Activated CD4-positive, alpha-beta T cell treated with anti-CD3 and anti-CD28 coated beads, Interleukin-2, amount 10 ng/mL, durations not matched to agents 24 days and 14 days (primary cell): ENCODE measurements at places on chromosomes 5 and 9. TPM values are rescaled to one million over a fixed set of nuclear protein-coding genes. Genes with fewer than 3 reads are reported as not detected.

The CKMT2 gene
- not detected in 2 replicates for total RNA-seq

The PHF24 gene
- total RNA-seq, result 0.14 and 0.57 TPM in 2 replicates

The FGD3 gene
- 39.5 and 39.7 TPM in 2 replicates for total RNA-seq

The ZNF454 gene
- not detected in 2 replicates for total RNA-seq

The FOXD4L4 gene
- not detected in 2 replicates for total RNA-seq

The PCDHGA9 gene
- total RNA-seq, result 0.33 and 0.44 TPM in 2 replicates

The SLC25A2 gene
- 0.14 and 0.23 TPM in 2 replicates for total RNA-seq

The PLEKHG4B gene
- not detected in 2 replicates for total RNA-seq

The SPATA31A1 gene
- not detected in 2 replicates for total RNA-seq

The SLC6A18 gene
- total RNA-seq, result not detected in 2 replicates

- DNase-seq, result peak; percentile 96
Observed at GRCh38 chr9:95494416-95495371, 22.1 kb downstream of the PTCH1 start.

GRCh38 chr9:19757745-19758144, 31.1 kb downstream of the SLC24A2 start:
- no peak for DNase-seq

GRCh38 chr5:40413743-40414142, 266.0 kb upstream of the PTGER4 start:
- DNase-seq, result no peak

GRCh38 chr5:58944221-58944620, 361.3 kb downstream of the RAB3C start:
- no peak for DNase-seq

GRCh38 chr5:145975001-145975360, 38.6 kb downstream of the SH3RF2 start:
- DNase-seq, result no peak

DNA sequence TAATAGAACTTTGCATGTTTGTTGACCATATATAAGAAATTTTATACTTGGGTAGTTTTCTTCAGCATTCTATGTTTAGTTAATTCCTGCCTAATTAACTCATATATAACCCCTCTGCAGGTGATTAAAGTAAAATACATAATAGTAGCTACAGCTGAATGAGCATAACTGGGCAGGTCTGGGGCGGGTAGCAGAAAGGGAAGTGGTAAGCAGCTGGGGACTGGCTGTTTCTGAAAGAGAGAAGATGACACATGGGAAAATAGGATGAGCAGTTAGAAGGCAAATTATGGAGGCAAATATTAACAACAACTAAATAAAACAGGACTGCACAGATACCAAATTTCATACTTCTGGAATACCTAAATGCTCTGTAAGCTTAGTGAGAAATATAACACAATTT, 128.1 kb downstream of the CPLANE1 start:
- DNase-seq, result no peak

- no peak for DNase-seq
Observed at GRCh38 chr9:32565967-32566366, 7.0 kb downstream of the NDUFB6 start.

- no peak for DNase-seq
Observed at GRCh38 chr9:84404095-84404686, 63.6 kb upstream of the SLC28A3 start.

GRCh38 chr5:177980743-177981151, 15.3 kb downstream of the PROP1 start:
- no peak for DNase-seq

DNA sequence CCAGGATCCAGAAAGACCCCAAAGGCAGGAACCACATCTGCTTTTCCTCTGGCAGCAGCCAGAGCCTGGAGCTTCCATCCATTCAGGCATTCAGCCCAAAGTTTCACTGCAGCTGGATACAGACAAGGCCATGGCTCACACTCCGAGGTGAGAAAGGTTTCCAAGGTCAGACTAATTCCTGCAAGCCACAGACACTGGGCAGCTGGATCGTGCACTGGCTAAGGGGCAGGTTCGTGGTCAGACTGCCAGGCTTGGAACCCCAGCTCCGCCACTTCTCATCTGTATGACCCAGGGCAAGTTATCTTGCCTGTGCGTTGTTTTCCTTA, 36.9 kb downstream of the SPOCK1 start:
- DNase-seq, result no peak

DNA sequence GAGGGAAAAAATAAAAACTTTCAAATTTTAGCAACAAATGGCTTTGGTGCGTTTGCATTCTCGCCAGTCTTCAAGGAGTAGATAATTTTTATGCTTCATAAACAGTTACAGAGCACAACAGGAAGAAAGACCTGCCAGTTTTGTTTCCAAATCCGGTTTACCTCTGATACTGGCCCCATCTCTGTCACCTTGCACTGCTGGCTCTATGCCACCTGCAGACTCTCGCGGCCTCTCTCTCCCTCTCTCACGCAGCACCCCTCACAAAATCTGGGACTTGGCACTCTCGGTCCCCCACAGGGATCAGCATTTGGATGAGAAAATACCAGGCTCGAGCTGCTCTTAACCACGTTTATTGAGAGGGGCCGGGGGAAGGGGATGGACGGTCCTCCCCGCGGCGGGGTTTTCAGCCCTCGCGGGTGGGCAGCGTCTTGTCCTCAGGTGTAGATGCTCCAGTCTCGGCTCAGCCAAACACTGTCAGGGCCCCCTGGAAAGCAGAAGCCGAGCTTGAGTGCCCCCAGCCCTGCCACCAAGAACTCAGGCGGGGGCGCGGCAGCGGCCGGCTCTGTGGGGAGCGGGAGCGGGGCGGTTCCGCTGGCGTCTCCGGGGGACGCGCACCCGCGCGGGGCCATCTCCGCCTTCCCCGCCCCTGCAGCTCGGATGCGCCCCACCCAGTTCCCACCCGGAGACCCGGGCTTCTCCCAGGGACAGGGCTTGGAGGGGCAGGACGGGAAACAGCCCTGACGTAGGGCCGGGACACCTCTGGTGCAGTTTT, 1.3 kb downstream of the SCGB3A1 start:
- no peak for DNase-seq

DNA sequence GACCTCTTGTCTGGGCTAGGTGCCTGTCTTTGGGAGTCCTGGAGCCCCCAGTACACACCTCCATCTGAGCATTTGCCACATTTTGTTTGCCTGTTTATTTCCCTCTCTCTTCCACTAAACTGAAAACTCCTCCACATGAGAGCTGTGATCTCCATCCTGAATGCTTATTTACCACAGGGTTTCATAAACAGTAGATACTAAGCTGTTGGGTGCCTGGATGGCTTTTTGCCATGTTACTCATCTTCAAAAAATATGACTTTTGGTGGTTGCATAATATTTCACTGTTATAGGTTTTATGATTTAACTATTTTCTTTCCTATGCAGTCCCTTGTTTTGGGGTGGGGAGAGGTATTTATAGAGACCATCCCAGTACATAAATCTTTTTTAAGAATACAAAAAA, 99.6 kb downstream of the APBA1 start:
- DNase-seq, result no peak

DNA sequence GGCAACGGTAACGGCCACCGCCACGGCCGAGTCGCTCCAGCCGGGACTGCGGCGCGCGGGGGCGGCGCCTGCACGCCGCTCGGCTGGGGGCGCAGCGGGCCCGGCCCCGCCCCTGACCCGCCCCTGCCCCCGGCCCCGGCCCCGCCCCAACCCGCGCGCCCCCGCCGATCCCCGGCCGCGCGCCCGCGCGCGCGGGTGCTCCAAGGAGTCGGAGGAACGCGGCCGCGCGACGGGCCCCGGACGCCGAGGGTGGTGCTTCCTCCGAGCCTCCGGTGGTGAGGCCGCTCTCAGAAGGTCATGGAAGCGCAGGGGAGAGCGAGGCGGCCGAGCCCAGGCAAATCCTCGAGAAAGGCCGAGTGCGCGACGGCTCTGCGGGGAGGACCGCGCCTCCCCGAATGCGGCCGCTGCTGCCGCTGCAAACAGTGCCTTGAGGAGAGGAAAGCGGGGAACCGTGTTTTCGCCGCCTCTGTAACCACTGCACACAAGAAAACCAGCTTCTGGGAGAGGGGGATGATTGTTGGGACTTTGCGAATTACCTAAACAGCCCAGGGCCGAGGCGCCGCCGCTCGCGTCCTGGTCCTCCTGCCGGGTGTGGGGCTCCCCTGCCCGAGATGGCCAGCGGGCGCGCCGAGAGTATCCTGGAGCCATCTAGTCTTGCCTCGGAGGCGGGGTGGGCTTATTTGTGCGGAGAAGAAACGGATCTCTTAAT, at the start of gene LIFR:
TSS of gene LIFR (minus strand) at position 48 of the 709 bp plus-strand sequence. CDS start 25,999 bp downstream, outside the sequence.
- peak; percentile 87 for DNase-seq

- no peak for DNase-seq
Observed at GRCh38 chr5:172473427-172473826, 19.1 kb upstream of the SH3PXD2B start.

GRCh38 chr5:55306641-55307382, 682 bp downstream of the DHX29 start:
- DNase-seq, result no peak

DNA sequence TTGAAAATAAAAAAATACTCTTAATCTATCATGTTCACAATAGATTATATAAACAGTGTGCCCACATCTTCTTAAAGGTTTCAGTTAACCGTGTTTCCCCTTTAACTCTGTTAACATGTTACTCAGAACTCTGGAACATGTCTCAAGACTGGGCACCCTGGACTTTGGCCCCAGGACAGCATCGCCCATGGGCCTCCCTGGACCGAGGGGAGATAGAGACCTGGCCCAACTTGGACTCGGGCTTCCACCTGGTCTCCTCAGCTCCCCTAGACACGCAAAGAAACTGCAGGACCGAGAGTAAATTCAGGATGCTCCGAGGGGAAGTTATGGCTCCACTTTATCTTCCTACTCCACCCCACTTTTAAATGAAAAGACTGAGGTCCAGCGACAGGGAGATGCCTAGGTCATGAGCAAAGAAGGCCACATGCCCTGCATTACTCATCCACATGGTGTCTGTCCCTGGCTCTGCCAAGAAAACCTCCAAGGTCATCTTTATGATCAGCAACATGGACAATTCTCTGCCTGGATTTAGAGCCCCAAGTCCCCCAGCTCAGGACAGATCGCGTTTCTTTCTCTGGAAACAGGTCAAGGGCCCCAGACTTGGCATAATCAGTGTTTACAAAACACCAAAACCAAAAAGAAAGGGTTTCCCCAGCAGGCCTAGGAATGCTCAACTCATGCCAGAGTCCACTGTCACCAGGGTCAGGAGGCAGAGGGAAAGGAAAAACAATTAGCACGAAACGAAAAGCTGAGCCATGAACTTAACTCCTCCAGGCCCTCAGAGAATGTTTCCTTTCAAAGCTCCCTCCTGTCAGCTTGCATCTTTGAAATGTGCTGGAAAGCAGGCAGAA, 17.4 kb downstream of the GPX3 start:
- no peak for DNase-seq

DNA sequence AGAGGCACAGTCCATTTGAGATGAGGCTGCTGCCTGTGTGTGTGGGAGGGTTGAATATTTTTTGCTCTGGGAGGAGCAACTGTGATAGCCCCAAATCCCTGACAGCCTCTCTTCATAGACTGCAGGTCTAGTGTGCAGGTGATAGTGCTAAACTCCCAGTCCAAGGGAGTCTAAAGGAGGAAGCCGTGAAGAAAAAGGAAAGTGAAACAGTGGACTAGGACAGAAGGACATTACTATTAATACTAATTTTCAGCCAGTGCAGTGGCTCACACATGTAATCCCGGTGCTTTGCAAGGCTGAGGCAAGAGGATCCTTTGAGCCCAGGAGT, 295.0 kb downstream of the PDE4D start:
- no peak for DNase-seq

DNA sequence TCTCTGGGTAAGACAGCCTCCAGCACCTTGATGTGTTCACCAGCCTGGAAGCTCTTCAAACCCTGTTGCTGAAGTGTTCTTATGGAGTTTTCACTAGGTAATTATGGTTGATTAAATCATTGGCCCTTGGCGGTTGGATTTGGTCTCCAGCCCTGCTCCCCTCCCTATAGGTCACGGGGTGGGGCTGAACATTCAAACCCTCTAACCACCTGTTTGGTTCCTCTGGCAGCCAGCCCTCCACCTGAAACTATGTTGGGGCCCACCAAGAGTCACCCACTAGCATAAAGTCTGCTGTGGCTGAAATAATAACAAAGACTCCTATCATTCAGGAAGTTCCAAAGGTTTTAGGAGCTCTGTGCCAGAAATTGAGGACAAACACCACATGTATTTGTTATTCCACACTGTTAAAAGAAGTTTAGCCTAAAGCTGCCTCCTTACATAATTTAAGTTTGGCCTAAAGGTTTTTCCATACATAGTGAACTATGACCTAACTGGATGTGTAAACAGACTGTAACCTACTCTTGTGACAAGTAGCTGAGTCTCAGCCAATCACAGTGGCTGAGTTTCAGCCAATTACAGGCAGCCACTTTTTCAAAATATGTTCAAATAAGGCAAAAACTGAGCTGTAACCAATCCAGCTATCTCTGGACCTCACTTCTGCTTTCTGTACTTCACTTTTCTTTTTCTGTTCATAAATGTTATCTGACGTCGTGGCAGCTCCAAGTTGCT, 34.8 kb downstream of the TMEM252 start:
- DNase-seq, result no peak
